Naive B cell (primary cell): ENCODE measurements at places on chromosomes 4 and X. TPM values are rescaled to one million over a fixed set of nuclear protein-coding genes. Genes with fewer than 3 reads are reported as not detected.

DNA sequence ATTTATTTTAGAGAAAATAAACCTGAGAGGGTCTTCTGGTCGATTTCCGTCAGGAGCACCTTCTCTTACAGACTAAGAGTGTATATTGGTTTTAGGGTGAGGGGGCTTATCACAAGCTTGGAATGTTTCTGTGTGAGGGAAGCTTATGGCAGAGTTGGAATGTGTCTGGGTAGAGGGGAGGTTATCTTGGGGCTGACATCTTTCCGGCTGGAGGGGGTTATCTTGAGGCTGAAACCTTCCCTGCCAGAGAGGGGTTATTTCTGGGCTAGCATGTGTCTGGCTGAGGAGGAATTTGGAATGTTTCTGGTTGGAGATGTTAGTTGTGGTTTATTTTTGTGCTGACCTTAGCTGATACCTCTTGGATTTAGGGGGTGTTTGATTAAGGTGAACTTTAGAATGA, 1312.1 kb downstream of the ADGRL3 start:
- DNase-seq, result no peak

DNA sequence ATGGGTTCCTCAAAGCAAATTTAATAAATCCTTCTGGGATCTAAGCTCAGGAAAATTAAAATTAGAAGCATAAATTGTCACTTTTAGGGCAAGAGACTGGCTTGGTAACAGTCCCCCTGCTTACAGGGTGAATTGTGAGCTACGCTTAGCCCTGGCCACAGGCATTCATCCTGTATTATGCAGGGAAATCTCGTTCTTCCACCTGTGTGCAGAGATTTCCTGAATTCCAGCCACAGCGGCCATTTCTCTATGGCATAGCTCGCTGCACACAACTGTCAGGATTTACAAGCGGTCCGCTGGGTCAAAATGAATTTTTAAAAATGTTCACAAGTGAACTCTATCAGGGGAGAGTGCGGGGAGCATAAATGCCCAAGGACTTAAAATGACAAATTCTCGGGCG, 111.9 kb downstream of the DCTD start:
- DNase-seq, result no peak

Gene TNIP3
- polyA plus RNA-seq, result not detected

- peak; percentile 56 for DNase-seq
These were observed 52.4 kb upstream of the TRIM2 start for GRCh38 chr4:153151535-153152455.

GRCh38 chr4:126906466-126906865, 726.3 kb upstream of the INTU start:
- DNase-seq, result no peak

DNA sequence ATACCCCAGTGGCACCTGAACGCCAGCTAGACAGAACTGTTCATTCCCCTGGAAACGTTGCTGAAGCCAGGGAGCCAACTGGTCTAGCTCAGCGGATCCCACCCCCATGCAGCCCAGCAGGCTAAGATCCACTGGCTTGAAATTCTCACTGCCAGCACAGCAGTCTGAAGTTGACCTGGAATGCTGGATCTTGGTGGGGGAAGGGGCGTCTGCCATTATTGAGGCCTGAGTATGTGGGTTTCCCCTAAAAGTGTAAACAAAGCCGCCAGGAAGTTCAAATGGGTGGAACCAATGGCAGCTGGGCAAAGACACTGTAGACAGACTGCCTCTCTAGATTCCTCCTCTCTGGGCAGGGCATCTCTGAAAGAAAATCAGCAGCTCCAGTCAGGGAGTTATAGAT, 213.0 kb downstream of the NKX6-1 start:
- DNase-seq, result no peak

DNA sequence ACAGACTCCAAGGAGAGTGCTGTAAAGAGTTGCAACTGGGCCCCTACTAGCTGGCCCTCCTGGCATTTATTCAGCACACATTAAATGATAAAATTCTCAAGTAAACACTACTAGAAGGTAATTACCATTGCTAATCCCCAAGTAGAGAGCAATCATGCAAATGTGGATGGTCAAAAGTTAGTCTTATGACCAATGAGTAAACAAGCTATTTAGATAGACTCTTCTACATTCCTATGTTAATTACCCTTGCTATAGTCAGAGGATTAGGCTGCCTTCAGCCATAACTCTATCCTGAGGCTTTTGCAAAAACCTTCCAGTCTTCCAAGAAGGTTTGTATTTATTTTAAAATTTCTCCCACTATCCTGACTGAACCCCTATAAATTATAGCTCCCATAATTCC, 28.3 kb upstream of the HPGD start:
- no peak for DNase-seq

Gene HCCS
- 30.2 TPM for polyA plus RNA-seq

GRCh38 chrX:49269767-49270248, at the start of gene PPP1R3F:
Gene PPP1R3F, plus strand, starts transcription at chrX:49269793. Its CDS starts 77 bp downstream, at chrX:49269870.
- no peak for DNase-seq

DNA sequence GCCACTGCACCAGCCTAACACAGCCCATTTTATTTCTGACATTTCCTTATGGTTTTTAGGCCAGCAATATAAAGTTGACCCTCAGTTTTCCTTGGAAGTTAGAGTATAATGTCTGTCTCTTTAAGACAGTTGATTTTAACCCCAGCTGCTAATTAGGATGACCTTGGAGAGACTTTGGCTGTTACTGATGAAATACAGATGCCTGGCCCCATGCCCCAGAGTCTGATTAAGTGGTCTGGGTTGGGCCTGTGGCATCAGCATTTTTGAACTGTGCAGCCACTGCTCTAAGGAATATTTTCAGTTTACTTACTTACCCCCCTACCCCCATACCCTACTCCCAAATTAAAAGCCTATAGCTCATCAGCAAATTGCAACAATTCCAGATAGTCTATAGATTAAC, 85.8 kb downstream of the DCLK2 start:
- no peak for DNase-seq

Gene KDR
- not detected for polyA plus RNA-seq

DNA sequence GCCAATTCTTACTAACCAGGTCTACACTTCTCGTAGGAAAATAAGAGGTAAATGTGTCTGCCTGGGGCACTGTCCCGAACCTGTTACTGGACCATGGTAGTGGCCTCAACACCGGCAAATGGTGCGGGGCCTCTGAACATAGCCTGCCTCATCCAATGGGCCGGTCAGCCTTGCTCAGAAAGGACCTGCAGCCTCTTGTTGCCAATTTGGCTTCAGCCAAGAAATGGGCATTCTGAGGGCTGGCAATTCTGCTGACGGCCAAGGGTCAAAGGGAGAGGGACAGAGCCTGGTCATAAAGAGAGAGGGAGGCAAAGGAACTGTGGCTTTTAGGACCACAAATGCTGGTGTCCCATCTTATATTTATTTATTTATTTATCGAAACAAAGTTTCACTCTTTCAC, 69.5 kb upstream of the ATP6AP2 start:
- no peak for DNase-seq

GRCh38 chrX:129642641-129643040, 12.1 kb downstream of the APLN start:
- DNase-seq, result no peak

GRCh38 chrX:111352424-111352823, 59.6 kb downstream of the DCX start:
- DNase-seq, result no peak
